CD4-positive, alpha-beta T cell (primary cell): ENCODE measurements at places on chromosomes 16 and 17.

DNA sequence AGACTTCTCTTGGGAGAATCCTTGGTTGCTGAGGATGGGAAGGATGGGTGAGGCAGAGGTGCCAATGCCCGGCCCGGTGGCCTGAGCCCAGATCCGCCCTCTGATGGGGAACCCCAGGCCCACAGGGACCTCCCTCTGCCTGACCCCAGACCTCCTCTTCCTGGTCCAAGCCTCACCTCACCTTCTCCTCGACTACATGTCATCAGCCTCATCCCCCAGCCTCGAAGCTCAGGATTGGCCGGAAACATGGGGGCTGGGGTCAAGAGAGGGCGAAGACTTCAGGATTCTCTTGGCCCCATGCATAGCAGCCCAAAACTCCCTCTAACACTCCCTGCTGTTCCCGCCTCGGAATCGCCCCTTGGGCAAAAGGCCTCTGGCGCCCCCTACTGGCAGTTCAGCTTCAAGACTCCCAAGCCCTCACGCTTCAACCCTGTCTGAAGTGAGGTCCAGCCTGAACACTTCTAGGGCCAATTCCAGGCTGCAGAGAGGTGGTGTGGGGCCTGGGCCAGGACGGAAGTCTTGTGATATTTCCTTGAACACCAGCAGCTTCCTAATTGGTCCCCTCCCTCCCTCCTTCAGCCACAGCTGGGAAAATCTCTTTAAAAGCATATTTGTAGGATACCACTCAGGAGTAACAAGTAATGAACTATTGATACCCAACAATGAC lies 47.2 kb downstream of the ARHGAP27 start:
- DNase-seq = peak; percentile 82

DNA sequence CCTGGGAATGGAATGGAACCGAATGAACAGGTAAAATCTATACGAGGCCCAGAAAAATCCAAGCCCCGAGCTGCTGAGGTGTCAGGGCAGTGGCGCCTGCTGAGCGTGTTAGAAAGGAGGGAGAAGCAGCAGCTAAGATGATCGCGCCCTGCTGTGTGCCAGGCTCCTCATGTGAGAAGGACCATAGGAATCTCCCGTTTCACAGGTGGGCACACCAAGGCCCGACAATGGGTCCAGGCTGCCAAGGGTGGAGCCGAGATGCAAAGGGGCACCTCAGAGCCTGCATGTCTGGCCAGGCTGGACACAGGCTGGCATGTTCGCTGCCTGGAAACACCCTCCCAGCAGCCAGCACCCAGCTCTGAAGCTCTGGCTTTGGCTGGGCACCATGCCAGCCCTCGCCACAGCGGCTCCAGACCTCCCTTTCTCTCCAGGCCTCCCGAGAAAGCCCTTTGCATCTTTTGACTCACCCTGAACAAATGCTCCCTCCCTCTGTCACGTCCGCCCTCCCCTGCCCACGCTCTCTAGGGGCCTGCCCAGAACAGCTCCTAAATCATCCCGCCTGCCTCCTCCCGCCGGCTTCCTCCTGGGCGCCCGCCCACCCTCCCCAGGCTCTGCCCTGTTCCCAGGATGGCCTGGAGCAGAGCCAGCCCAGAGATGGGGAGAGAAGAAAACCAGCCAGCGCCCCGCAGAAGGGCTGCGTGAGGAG lies 217.8 kb upstream of the GSE1 start:
- DNase-seq = no peak

DNA sequence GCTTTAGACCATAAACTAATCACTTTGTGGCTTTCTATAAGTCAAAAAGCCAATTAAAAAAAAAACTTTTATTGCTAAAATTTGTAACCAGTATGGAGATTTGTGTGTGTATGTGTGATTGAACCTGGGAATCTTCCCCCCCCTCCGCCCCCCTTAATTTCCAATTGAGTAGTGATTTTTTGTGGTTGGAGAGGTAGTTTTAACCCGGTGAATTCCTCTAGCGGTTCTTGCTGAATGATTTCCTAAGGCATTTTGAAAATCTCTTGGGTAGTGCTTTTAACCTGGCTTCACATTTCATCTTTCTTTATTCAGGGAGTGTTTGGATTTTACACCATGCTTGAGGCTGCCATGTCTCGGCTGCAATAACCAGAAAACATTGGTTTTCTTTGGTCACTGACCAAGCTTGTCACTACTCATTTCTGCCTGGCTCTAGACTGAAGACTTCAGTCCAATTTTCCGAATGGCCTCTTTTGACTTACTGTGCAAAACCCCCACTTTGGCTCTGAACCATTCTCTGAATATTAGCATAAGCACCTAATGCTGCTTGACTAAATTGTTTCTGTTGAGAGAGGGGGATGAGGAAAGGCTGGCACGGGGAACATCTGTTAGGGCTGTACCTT lies 35.6 kb downstream of the PRKCA start:
- no peak for DNase-seq

DNA sequence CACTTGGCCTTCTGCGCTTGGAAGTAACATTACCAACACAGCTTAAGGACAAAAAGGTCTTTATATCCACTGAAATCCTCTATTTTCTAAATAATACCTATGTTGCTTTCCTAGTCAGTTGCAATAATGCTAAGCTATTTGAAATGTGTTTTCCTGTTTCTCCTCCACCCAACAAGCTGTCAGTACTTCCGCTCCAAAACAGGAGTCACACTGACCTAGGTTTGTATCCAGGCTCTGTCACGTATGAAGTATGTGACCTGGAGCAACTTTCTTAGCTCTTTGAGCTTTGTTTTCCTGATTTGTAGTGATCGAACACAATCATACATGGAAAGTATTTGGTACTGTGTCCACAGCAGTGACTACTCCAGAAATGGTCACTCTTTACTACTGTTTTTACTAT lies 24.3 kb upstream of the MYLK3 start:
- DNase-seq = no peak

- DNase-seq = no peak
These were observed 831 bp upstream of the RCVRN start for GRCh38 chr17:9905902-9906301.
